HuH-7 (cell line): ENCODE measurements at places on chromosomes 1 and 21.

GRCh38 chr1:97740891-97741290 lies 179.9 kb downstream of the DPYD start:
- DNase-seq: no peak

DNA sequence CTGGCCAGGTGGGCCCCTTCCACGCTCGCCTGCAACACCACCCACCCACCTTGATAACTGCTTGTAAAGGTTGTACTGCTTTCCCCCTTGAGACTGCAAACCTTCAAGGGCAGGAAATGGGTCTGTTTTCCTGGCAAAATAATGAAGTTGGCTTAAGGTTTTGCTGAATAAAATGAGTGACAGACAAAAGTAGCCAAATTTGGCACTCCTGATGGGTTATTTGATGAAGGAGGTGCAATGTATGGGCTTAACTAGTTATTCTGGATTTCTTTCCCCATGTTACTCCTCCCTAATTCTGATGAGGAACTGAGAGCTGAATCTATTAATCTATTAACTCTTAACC lies 14.6 kb upstream of the HLCS start:
- no peak for DNase-seq

GRCh38 chr1:232655028-232655745 lies 25.3 kb upstream of the SIPA1L2 start:
- DNase-seq: no peak

DNA sequence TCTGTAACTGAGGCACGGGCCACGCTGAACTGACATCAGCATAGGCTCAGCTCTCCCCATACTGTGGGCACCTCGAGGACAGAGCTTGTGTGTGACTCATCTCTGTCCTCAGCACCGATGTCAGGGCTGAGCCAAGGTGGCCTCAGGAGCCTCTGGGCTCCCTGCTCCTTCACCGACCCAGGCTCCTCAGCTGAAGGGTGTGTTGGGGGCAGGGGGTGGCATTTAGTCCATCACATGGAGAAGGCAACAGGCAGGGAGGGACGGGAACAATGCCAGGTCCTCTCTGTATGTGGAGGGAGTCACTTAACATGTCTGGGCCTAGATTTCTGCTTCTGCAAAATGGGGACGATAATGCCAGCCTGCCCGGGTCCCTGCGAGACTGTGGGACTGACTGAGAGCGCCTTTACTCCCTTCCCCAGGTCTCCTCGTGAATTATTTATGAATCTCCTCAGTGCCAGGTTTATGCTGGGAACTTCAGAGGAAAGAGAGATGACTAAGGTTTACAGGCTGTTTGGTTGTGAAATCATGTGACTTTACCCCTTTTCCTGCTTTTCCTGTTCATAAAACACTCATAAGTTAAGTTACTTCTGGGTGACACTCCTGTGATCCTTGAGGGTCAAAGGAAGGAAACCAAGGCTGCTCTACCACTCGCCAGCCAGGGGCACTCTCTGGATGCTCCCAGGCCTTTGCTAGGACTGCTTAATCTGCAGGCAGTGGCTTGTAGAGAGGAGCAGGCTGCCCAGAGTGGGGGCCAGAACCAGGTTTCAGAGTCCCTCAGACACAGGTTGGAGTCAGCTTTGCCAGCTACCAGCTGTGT lies 16.2 kb downstream of the TTC39A start:
- no peak for DNase-seq

DNA sequence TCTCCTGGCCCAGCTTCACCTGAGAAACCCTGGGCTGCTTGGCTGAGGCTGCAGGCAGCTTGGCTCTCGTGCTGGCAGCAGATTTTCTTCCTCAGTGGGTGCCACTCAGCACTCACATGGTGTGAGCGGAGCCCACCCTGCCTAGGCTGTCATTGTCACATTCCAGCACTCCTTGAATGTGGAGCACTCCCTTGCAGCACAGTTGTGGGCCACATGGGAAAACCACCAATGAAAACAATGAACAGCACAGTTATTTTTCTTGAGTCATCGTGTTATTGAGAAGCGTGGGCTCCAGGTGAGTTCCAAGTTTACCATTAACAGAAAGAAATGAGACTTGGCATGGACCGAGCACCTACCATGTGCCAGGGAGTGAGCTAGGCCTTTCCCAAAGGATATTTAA lies 27.2 kb upstream of the TRIM67 start:
- no peak for DNase-seq

- no peak for DNase-seq
These were observed 17.3 kb downstream of the S1PR1 start for GRCh38 chr1:101253976-101254674.

DNA sequence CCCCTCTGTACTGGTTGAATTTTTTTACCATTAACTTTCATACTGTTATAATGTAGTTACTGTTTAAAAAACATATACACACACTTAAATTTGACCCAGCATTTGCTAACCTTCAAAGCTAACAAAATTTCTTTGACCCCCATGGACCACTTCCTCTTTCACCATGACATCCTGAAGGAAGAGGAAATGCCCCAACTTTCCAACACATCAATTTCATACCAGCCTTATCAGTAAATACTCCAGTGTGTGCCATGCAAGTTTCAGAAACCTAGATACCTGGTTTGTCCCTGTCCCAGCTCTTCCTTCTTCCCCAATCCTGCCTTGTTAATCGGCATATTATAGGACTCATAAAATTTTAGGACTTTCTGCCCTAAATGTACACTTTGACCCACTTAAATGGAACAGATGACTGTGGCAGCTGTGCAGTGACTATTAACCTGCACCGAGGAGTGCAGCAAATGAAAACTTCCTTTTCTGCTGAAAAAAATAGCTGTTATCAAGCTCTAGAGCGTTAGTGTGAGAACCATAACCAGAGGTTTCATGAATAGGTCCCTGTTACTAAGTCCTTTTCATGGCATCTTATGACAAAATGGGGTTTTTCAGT lies 54.1 kb downstream of the DTL start:
- DNase-seq: no peak
